ENCODE measurements at places on chromosomes 13 and 19. TPM values are rescaled to one million over a fixed set of nuclear protein-coding genes. Genes with fewer than 3 reads are reported as not detected.

GRCh38 chr13:23695711-23696464 is 125.7 kb downstream of the TNFRSF19 start:
- DNase-seq = peak; percentile 47

Gene C13orf42
- not detected for total RNA-seq

Gene ZNF223
- 0.94 TPM for total RNA-seq

GRCh38 chr13:114315074-114315785 is 927 bp downstream of the CHAMP1 start:
- DNase-seq = peak; percentile 56

DNA sequence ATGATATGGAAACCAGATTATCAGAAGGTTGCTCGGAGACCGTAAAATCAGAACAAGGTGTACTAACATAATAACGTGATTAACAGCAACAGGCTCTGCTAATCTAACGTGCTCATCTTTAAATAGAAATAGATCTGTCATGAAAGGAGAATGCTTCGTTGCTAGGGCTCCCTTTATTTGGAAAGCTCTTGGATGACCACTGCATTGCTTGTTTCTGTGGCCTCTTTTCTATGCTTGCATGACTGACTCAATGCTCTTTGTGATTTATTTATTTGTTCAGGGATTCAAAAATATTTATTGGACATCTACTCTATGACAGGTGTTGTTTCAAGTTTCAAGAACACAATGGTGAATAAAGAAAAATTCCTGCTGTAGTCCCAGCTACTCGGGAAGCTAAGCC is 22.3 kb upstream of the ZDHHC20 start:
- no peak for DNase-seq

DNA sequence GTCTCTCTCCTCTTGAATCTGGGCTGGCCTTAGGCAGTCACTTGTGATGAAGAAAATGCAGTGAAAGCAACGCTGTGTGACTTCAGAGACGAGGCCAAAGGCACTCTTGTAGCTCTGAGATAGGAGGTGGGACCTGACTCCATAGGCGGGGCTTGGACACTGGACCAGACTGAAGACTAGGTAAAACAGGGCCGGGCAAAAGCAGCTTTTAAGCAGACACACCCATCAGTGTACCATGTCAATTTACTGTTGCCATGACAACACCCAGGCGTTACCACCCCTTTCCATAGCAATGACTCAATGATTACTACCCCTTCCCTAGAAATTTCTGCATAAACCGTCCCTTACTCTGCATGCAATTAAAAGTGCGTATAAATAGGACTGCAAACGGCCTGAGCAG is 6.6 kb upstream of the EID2 start:
- DNase-seq = no peak

GRCh38 chr13:67008075-67008668 is 222.0 kb downstream of the PCDH9 start:
- no peak for DNase-seq

- DNase-seq = no peak
These were observed 38.8 kb upstream of the LATS2 start for GRCh38 chr13:21100211-21100610.

Gene HSH2D
- total RNA-seq = 319 TPM

Gene URAD
- not detected for total RNA-seq

- DNase-seq = no peak
These were observed 79.0 kb downstream of the SACS start for GRCh38 chr13:23354520-23354919.

Gene PLEKHF1
- 81.8 TPM for total RNA-seq

- DNase-seq = no peak
These were observed 49.0 kb downstream of the ARHGEF18 start for GRCh38 chr19:7397687-7398086.

GRCh38 chr13:28557725-28558520 is 63.0 kb upstream of the FLT1 start:
- no peak for DNase-seq

GRCh38 chr19:29268103-29268502 is 55.2 kb upstream of the UQCRFS1 start:
- no peak for DNase-seq

GRCh38 chr19:15922021-15922420 is 12.3 kb downstream of the CYP4F11 start:
- DNase-seq = no peak

DNA sequence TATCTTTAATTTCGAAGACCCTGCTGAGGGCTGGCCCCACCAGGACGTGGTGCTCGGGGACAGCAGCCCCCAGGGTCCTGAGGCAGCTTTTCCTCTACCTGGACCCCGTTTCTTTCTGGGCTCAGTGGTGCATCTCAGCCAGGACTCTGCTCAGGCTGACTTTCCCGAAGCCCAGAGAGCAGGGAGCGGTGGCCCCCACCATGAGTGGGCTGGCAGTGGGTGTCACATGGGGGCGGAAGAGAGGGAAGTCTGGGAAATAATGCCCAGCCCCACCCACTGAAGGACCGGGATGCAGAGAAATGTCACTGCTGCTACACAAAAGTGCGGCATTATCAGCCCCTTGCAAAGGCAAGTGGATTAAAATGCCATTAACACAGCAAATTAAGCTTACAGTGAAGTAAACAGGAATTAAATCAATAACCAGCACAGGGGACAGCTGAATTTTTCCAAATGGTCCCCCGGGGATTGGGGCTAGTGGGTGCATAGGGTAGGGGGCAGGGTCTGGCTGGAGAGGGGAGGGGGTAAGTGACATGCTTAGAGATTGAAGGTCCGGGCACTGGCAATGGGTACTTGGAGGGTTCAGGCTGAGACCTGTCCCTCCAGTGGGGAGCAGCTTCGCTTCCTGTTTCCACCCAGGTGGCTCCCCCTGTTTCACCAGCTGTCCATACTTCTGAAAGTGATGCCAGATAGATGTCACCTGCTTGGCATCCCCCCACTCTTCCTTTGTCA is 177.3 kb downstream of the URI1 start:
- DNase-seq = no peak

Gene MAST1
- 0.88 TPM for total RNA-seq

GRCh38 chr13:100610391-100611347 is 22.1 kb upstream of the GGACT start:
- DNase-seq = no peak

DNA sequence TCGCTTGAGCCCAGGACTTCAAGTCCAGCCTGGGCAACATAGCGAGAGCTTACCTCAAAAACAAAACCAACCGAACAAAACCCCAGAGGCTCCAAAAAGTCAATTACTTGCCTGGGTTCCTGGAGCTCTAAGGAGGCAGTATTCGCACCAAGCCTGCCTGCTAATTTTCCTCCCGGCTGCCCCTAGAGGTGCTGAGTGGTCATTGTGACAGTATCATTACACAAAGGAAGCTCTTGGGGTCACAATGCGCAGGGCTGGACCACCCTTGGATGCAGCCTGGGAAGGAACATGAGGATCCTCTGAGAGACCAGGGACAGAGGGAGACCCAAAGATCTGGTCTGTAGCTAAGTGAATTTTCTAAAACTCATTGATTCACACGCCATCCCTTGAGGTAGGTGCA is 8.5 kb upstream of the PEX11G start:
- no peak for DNase-seq

GRCh38 chr13:21501686-21502085 is 42.6 kb upstream of the ZDHHC20 start:
- DNase-seq = no peak

GRCh38 chr19:23810496-23810895 is 51.8 kb upstream of the ZNF681 start:
- no peak for DNase-seq

- DNase-seq = no peak
These were observed 543.7 kb downstream of the EFNB2 start for GRCh38 chr13:105991622-105992277.

- DNase-seq = no peak
These were observed 213.6 kb upstream of the CSNK1A1L start for GRCh38 chr13:37319031-37319443.

- DNase-seq = no peak
These were observed 124.7 kb downstream of the GPC5 start for GRCh38 chr13:91523116-91523515.

Gene CATSPERD
- total RNA-seq = not detected

DNA sequence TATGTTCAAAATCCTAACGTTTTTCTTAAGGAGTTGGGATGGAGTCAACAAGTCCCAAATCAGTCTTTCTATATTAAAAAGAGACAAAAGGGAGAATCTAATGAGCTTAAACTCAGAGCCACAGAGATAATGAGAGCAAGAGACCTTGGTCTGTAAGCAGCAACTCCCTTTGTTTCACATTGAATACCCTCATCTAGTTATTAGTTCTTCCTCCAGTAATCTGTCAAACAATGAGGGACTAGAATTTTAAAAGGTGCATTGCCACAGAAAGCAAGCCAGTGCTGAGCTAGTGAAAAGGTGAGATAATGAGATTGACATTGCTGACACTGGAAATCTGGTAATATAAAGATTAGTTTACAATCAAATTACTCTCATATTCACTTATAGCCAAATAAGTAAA is 718.6 kb downstream of the DACH1 start:
- DNase-seq = no peak

- DNase-seq = no peak
These were observed 499.8 kb downstream of the GPC6 start for GRCh38 chr13:93726173-93726957.

Gene OPA3
- 10.4 TPM for total RNA-seq

- no peak for DNase-seq
These were observed 79.3 kb upstream of the GPC6 start for GRCh38 chr13:93147298-93147645.

DNA sequence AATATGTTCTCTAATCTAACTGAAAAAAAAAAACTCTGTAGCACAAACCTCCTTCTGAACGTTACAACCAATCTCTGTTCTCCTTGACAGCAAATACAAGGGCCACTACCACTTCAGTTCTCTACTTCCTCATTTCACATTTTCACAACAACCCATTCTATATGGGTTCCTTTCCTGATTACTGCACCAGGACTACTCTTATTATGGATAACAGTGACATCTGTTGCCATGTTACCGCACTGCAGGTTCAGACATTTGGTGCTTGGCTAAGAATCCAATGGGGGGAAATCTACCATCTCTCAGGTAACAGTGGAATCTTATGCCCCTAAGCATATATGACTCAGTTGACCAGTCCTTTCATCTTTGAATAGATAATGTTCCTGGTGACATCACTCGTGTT is 11.6 kb upstream of the FPR3 start:
- DNase-seq = peak; percentile 12

DNA sequence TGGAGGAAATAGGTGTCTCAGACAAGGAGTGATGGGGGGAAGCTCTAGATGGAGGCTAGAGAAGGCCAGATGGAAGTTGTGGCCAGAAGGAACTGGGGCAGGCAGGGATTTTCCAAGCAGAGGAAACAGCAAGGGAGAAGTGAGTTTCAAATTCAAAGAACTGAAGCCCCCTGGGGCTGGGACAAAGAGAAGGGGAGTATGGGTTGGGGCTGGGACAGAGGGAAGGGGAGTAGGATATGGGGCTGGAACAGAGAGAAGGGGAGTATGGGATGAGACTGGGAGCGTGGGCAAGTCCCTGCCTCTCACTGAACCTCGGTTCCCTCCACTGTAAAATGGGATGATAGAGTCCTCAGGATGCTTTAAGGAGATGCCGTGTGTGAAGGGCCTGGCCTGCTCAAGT is 1.9 kb upstream of the GTF2F1 start:
- DNase-seq = no peak

- no peak for DNase-seq
These were observed 383.1 kb downstream of the DLEU7 start for GRCh38 chr13:50460358-50460757.

- DNase-seq = no peak
These were observed 51.7 kb downstream of the SLC7A9 start for GRCh38 chr19:32817569-32818476.

Gene THAP8
- total RNA-seq = 3.2 TPM

DNA sequence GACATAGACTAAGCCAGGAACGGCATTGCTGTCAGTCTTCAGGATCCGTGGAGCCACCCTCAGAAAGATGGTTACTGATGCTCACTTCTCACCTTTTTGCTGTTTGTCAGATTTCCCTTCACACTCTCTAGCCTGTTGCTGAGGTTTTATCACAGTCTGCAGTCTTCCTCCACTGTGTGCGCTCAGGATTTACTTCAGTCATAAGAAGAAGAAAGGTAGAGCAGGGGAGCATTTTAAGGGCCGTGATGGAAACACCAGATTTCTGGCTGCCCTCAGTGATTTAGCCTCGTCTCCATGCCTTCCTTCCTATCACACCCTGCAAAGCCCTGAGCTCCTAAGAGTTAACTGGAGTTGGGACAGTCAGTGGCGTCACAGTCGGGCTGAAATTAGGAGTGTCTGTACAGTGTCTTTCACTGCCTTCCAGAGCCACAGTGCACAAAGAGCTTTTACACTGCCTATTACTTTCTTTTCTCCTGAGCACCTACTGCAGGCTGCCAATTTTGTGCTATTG is 60.0 kb upstream of the GPR183 start:
- DNase-seq = peak; percentile 71

DNA sequence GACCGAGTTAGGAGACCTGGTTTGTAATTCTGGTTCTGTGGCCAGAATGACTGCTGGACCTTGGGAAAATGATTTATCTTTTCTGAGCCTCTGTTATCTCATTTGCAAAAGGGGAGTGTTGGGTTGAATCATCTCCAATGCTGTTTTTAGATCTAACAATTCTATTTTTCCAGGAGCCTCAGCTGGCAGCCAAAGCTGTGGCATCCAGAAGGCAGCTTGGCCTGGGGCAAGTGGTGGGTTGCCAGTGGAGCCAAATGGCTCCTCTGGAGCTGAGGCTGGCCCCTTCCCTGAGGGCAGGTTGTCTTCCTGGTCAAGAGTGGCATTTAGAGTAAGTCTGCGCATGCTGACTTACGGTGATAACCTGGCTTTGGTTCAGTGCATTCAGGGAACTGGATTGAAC is 21.3 kb downstream of the B3GLCT start:
- no peak for DNase-seq

- DNase-seq = no peak
These were observed 17.5 kb downstream of the PCDH8 start for GRCh38 chr13:52830946-52831345.

DNA sequence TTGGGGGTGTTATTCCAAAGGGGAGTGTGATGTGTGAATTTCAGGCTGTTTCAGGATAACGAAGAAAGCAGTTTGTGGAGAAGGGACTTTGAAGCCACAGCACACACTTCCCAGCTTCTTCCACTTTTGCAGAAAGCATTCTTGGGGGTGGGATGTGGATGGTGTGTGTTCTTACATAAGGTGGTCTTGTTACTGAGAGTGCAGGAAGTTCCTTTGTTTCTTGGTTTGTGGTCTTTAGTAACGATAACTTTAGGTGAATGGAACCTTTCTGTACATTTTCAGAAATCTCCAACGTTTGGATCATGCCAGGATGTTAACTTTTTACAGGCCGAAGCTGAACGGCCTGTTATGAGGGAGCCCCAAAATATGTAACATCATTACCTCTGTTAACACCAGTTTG is 251.8 kb downstream of the KCNRG start:
- DNase-seq = no peak

Gene CRB3
- total RNA-seq = 1.1 TPM

Gene ZNF470
- 2.3 TPM for total RNA-seq

Data from natural killer cell (primary cell).